ENCODE measurements at places on chromosomes 1 and 21.

DNA sequence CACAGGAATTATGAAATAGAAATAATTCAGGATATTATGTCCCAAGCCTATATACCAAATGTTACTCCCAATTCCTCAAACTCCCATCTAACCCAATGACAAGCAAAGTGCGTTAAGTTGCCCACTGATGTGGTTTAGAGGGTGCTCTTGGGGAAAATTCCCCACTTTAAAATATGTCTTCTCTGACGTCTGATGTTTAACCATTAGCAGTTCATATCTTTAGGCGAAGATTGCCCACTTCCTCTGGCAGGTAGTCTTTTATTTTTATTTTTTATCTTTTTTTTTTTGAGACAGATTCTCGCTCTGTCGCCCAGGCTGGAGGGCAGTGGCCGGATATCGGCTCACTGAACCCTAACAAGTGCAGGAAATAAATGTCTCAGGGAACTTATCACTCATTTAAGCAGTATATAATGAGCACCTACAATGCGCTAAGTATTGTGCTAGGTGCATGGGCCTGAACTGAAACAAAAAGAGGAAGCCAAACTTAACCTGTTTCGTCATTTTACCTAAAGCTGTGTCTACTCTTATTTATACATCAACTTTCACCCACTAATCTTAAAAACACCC is 1.3 kb upstream of the LYST start:
- no peak for DNase-seq

- DNase-seq = no peak
Observed at GRCh38 chr21:33815143-33815707, 100.4 kb downstream of the ATP5PO start.

DNA sequence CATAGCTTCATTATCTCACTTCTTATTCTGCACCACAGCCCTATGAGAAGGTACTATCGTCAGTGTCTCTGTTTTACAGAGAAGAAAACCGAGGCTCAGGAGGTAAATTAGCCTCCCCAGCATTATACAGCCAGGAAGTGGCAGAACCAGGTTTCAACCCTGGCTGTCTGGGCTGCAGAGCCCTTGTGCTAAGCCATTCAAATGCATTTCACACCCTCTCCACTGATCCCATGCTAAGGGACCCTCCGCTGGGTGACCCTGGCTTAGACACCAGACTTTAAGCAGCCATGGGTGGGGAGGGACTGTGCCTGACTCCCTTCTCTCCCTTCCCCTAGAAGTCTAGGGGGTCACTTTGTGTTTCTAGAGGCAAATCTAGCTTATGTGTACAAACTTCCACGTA is 87.5 kb downstream of the RRAGC start:
- no peak for DNase-seq

DNA sequence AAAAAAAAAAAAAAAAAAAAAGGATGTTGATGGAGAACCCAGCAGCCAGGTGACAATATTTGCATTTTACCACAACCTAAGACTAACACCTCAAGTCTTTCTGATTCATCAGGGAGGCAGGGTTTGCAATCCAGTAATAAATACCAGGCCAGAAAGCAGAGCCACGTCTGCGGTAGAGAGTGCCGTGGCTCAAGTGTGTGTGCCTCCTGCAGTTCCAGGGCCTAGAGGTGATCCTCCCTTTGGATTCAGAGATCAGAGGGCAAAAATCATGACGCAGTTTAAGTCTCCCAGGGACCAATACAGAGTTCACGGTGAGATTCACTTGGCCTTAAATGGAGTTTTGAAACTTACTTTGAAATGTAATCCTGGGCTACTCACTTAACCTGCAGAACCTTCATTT is 34.9 kb downstream of the TMCO4 start:
- no peak for DNase-seq

GRCh38 chr1:1665815-1666251 is 7.0 kb upstream of the CDK11B start:
- peak; percentile 47 for DNase-seq

- no peak for DNase-seq
Observed at GRCh38 chr21:21000591-21001175, 2.5 kb downstream of the NCAM2 start.

DNA sequence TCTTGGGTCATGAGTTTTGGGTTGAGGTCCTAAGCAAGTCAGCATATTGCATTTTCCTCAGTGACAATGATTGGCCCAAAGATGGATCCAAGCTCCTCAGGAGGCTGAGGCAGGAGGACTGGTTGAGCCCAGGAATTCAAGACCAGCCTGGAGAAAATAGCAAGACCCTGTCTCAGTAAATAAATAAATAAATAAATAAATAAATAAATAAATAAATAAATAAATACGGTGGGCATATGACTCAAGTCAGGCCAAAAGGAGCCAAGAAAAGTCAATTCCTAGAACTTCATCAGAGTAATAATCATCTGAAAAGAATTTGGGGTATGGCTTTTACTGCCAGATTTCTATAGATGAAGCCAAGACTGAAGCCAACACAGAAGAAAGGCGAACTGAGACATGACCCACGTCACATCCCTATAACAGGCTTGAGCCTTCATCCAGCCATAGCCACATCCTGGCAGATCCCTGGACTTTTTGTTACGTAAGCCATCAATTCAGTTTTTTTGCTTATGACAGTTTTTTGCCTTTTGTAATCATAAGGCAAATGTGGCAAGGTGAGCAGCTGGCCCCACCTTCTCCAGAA is 88.5 kb upstream of the NFASC start:
- no peak for DNase-seq

DNA sequence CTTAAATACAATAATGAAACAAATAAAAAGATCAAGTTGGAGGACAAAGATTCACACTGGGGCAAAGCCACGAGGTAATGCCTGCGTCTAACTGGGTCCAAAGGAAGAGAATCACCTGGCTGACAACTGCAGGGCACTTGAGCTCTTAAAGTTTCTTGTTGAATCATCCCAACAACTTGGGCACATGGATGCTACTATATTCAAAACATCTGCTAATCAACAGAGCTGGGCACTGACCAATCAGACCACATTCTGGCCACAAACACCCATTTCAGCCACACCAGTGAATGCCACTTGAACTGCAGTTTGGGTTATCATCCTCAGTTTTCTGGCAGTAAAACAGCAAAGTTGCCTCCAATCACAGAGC is 51.0 kb downstream of the ABCA4 start:
- no peak for DNase-seq

DNA sequence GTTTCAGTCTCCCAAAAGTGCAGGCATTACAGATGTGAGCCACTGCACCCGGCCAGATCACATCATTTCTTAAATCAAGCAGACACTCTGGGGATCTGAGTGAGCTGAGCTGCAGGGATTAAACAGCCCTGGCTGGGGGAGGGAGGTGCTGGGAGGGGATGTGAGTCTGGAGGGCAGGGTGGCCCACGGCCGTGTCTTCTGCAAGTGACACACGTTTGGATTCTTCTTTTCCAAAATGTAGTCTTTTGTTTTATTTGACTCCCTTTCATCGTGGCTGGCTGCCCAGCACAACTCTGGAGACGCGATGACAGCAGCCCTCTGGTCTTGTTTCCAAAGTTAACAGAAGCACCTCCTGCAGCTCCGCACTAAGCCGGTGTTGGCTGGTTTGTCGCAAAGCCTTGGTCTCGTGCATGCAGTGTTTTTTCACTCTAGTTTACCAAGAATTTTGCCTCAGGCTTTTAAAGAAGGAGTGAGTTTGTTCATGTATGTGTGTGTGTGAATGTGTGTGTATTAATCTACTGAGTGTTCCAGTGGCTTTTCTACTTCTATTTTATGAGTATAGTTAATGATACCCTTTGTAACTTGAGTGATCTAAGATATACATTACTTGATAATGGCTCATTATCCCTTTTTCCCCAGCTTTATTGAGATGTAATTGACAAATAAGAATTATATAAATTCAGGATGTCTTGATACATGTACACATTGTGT is 2.8 kb upstream of the KRTAP10-5 start:
- no peak for DNase-seq

GRCh38 chr1:182281541-182281940 is 110.0 kb downstream of the GLUL start:
- DNase-seq = peak; percentile 6

DNA sequence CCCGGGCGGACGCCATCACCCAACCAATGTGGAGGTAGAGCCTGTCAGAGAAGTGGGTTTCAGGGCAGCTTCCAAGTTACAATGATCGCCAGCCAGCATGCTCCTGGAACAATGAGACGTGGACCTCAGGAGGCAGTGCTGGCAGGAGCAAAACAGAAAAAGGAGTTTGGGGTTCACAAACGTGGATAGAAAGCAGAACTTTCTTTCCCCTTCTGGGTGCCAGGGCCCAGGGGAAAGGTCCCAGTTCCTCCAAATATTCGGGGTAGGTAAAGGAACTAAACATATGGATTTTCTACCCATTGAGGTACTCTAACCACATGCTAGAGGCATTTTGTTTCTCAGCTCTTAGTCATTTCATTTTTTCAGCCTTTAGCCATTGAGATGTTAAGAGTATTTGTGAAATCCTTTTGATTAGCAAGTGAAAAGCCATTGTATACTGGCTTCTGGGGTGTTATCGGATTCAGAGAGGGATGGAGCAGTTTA is 488.4 kb upstream of the ADGRL2 start:
- DNase-seq = peak; percentile 77

All from GM23338 (cell line).